DMS79 treated with DMSO at 0.1 percent for 48 hours (cell line): ENCODE measurements at places on chromosomes 1 and 21.
A peak's percentile ranks its signal among the peaks of the same experiment; 100 is the strongest.

DNA sequence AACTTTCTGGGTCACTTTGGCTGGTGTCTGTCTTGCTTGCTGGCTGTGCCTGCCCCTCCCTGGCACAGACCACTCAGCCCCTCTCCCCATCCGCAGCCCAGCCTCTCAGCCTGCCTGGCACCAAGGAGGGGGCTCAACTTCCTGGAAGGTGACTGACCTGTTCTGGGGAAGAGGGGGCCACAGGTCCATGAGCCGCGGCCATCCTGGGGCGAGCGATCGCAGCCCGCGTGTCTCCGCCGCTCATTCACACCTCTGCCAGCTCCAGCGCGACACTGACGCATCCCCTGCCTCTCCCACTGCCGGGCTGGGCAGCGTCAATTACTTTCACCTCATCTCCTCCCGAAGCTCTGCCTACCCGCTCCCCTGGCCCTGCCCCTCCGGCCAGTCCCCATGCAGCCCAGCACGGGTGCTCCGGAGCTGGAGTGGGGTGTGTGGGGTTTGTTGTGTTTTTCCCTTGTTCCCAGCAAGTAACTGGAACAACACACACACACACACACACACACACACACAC lies 14.3 kb downstream of the SLC6A9 start:
- DNase-seq, result no peak

- DNase-seq, result no peak
These were observed 101.7 kb downstream of the NAV1 start for GRCh38 chr1:201640624-201641023.

DNA sequence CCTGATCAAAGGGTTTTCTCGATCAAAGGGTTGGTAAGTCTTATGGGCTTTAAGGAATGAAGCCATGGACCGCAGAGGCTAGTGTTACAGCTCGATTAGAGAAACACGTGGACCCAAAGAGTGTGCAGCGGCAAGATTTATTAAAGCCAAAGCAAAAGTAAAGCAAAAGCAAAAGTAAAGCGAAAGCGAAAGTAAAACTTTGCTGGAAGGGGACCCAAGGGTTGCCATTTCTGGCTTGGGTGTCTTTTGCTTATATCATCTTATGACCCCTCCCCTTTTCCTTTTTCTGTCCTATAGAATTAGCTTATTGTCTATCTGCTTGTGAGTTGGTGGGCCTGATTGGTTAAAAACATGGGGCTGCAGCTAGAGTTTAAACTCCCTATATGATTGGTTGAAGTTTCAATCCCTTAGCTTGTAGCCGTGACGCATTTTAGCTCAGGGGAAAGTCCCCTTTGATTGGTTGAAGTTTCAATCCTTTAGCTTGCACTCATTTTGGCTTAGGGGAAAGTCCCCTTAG lies 957.0 kb downstream of the AMY1C start:
- peak; percentile 88 for DNase-seq

DNA sequence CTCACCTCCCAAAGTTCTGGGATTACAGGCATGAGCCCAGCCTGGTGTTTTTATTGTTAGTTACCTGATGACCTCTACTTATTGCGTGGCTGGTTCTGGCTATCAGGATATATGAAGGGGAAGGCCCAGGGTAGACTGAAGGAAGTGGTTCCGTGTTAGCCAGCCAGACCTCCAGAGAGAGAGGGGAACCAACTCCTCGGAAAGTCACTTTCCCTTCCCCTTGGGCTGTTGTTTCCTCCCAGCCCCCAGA lies 2.5 kb upstream of the RCSD1 start:
- DNase-seq, result no peak

DNA sequence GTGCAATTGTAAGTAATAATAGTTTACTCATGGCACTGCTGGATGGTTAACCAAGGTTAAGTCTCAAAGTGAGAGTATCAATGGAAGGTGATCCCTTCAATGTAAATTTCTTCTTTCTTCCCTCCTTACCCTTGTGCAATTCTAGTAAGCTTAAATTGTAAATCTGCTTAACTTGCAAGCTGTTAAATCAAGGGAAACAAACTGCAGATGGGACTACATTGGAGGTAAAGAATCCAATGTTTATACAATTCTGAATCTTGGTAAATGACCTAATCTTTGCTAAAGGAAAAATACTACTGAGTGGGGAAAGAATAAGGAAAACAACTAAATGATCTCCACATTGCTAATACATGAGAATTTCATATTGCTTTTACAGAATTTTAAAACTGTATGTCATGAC lies 6.7 kb upstream of the CD55 start:
- no peak for DNase-seq

GRCh38 chr21:42839271-42840231 lies 39.8 kb downstream of the WDR4 start:
- DNase-seq, result no peak

- DNase-seq, result no peak
These were observed 1.1 kb upstream of the SLC1A7 start for GRCh38 chr1:53143527-53143926.

DNA sequence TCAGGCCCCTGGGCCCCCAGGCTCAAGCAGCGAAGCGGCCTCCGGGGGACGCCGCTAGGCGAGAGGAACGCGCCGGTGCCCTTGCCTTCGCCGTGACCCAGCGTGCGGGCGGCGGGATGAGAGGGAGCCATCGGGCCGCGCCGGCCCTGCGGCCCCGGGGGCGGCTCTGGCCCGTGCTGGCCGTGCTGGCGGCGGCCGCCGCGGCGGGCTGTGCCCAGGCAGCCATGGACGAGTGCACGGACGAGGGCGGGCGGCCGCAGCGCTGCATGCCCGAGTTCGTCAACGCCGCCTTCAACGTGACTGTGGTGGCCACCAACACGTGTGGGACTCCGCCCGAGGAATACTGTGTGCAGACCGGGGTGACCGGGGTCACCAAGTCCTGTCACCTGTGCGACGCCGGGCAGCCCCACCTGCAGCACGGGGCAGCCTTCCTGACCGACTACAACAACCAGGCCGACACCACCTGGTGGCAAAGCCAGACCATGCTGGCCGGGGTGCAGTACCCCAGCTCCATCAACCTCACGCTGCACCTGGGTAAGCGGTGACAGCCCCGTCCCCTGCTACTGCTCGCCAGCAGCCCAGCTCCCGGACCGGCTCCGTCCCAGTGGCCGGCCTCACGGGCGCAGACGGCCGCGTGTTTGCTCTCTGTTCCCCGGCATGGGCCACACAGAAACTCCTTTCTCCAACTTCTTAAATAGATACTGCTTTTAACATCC lies 539 bp downstream of the LAMC1 start:
- peak; percentile 32 for DNase-seq

GRCh38 chr1:174230399-174230798 lies 71.1 kb downstream of the RABGAP1L start:
- DNase-seq, result no peak

GRCh38 chr1:89332461-89332860 lies 31.4 kb upstream of the GBP6 start:
- DNase-seq, result peak; percentile 81

DNA sequence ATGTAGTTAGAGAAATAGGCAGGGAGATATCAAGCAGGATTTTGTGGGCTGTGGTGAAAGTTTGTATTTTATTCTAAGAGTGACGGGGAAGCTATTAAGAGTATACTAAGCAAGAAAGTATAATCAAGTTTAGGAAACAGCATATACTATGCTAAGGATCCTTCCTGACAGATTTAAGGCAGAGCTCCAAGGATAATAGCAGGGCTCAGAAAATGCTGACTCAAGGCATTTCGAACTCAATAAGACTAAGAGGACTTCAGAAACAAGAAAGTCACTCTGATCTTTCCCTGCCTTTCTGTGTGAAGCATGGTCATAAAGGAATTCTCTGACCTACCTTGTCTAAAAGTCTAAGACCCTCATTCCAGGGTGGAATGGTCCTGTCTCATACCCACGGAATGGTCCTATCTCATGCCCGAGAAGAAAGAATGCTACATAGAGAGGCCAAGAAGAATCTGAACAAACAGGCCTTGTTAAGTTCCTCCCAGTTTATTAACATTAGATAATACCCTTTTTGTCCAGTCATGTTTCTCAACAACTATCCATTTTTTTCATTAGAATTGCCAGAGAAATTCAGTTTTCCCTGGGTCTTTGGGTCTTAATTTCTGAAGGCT lies 59.1 kb downstream of the HFM1 start:
- DNase-seq, result no peak

- no peak for DNase-seq
These were observed 42.7 kb downstream of the SEC16B start for GRCh38 chr1:177927021-177927596.
